Activated CD8-positive, alpha-beta memory T cell treated with anti-CD3 and anti-CD28 coated beads, Interleukin-2, amount 10 ng/mL, durations not matched to agents 7 days and 5 days (primary cell): ENCODE measurements at places on chromosomes 11 and 22. TPM values are rescaled to one million over a fixed set of nuclear protein-coding genes. Genes with fewer than 3 reads are reported as not detected.

- H3K36me3 ChIP-seq, result no peaks in the 10 kb centered on the region
- no peaks in the 10 kb centered on the region for H3K27me3 ChIP-seq
- H3K4me1 ChIP-seq, result peaks cover 25% of the 10 kb centered on the region
- no peak overlapping the region for H3K27ac ChIP-seq
- DNase-seq, result no peak
These were observed 17.5 kb downstream of the TMPRSS13 start for GRCh38 chr11:117911694-117912093.

- DNase-seq, result no peak
- H3K4me3 ChIP-seq, result no peak overlapping the region
- no peak overlapping the region for H3K27ac ChIP-seq
- H3K36me3 ChIP-seq, result no peaks in the 10 kb centered on the region
- H3K4me1 ChIP-seq, result peaks cover 12% of the 10 kb centered on the region
- no peaks in the 10 kb centered on the region for H3K27me3 ChIP-seq
These were observed 7.5 kb downstream of the LRFN4 start for GRCh38 chr11:66864172-66864901.

The GSTT4 gene
- total RNA-seq, result not detected

DNA sequence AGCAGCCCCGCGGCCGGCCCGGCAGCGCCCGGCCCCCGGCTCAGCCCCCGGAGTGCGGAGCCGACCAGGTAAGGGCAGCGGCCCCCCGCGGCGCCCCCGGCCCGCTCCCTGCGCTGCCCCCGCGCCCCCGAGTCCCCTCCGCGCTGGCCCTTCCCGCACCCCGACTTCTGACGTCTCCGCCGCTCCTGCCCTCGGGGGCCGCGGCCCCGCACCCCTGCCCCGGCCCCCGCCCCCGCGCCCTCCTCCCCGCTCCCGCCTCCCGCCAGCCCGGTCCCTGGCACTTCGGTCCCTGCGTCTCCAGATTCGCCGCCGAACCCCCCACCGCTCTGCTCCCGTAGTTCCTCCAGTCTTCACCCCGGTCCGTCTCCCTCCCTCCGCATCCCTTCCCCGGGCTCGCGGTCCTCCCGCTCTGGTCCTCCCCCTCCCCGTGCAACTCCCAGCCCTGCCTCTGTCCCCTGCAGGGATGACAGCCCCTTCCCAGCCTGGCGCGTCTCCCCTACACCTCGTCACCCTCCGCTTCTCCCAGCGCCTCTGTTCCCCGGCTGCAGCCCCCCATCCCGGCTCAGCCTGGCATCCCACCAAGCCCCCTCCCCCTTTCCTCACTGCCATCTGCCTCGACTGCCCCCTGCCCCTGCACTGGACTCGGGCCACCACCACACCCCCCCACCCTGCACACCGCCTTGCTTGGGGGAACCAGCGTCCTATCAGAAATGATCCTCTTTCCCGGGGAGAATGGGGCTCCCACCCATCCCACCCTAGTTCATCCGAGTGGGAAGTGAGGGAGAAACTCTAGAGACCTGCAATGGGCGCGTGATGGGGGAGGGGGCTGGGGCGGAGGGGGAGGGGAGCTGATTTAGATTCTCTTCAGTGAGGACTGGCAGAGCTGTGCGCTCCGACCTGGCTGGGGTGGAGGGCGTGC lies 531 bp downstream of the GRIK4 start:
- H3K4me3 ChIP-seq, result no peak overlapping the region
- no peaks in the 10 kb centered on the region for H3K4me1 ChIP-seq
- no peaks in the 10 kb centered on the region for H3K36me3 ChIP-seq

The MRGPRF gene
- total RNA-seq, result not detected

- peak overlapping the region; percentile 23 for H3K4me3 ChIP-seq
- H3K36me3 ChIP-seq, result peaks cover 10% of the 10 kb centered on the region
- H3K4me1 ChIP-seq, result peaks cover 55% of the 10 kb centered on the region
- peak; percentile 50 for DNase-seq
These were observed 109.4 kb upstream of the OR4B1 start for GRCh38 chr11:48107188-48107704.

GRCh38 chr22:30344447-30345200 lies 12.1 kb downstream of the SF3A1 start:
- peaks cover 75% of the 10 kb centered on the region for H3K36me3 ChIP-seq
- peak overlapping the region; percentile 68 for H3K27ac ChIP-seq
- H3K4me3 ChIP-seq, result no peak overlapping the region
- peak; percentile 51 for DNase-seq
- H3K4me1 ChIP-seq, result peaks cover 39% of the 10 kb centered on the region
- H3K27me3 ChIP-seq, result no peaks in the 10 kb centered on the region

DNA sequence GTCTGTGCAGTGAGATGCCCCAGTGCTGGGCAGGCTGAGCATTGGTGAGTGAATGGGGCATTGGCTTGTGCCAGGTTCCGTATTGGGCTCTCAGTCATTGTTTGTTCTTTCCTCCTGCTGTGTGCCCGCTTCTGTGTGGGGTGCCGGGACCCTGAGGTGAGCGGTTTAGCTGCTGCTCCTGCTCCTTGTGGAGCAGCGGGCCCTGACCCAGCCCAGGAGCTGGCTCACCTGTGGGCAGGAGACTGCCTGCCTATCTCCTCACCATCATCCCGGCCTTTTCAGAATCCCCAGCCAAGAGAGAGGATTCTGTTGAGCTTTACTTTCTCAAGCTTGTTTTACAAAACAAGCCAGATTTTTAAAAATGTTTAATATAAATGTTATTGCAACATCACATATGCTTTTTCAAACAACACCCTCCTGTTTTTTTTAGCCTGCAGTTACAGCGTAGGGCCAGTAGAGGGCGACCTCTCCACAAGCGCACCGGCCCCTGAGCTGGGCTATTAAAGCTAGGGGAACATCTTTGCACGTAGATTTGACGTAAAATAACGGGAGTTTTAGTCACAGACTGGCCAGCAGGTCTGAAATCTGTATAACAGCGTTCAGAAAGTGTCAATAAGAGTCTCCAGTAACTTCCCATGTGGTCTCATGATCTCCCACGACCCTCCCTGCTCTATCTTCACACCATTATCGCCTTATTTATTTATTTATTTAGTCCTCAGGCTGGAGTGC lies 25.1 kb upstream of the RELT start:
- H3K27me3 ChIP-seq, result no peaks in the 10 kb centered on the region
- H3K4me3 ChIP-seq, result no peak overlapping the region
- H3K4me1 ChIP-seq, result peaks cover 18% of the 10 kb centered on the region
- DNase-seq, result peak; percentile 76

DNA sequence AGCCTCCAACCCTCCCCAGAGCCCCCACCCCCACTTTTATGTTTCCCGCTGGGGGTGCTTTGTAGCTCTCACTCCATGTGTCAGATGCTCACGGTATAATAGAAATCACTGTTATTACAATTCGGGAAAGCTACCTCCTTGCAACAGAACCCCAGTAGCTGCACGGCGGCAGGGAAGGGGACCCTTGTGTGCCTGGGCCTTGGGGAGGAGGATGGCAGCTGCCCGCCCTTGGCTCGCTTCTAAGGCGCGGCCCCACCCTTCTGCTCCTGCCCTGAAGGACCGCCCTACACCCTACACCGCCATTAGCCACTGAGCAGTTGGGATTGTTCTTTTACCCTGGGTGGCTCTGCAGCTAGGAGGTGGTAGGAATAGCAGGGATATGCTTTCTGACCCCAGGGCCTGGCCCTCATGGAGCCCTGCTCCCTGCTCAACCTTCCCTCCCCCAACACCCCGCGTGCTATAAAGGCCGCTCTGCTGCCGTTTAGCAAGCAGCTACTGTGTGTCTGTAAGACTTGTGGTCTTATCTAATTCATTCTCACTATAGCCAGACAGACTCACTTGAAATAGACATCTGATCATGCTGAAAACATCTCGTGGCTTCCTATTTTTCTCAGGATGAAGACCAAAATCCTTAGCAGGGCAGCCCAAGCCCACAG lies 219.7 kb downstream of the CEP164 start:
- H3K27me3 ChIP-seq, result peaks cover 4% of the 10 kb centered on the region
- H3K4me3 ChIP-seq, result no peak overlapping the region
- DNase-seq, result no peak
- no peak overlapping the region for H3K27ac ChIP-seq
- no peaks in the 10 kb centered on the region for H3K36me3 ChIP-seq

DNA sequence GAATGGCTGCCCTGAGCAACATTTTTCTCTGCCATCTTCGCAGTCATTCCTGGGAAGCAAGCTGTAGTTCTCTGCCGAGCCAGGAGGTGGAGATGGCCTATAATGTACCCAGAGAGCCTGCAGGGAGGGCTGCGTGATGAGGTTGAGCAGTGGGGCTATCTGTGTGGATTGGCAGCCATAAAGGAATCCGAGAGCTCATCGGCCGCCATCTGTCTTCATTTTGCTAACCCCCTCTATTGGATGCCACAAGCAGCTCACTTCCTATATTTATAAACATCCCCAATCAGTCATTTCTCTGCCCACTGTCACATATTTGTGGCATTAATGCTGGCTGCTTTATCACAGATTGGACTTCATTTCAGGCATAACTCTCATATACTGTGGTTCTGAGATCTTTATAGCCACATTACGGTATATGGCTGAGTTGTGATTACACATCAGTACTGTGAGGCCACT lies 209.5 kb downstream of the NTM start:
- no peaks in the 10 kb centered on the region for H3K4me1 ChIP-seq
- no peaks in the 10 kb centered on the region for H3K27me3 ChIP-seq
- no peak for DNase-seq

The OR2AG2 gene
- total RNA-seq, result not detected

GRCh38 chr22:49064836-49065235 lies 762.8 kb downstream of the BRD1 start:
- H3K36me3 ChIP-seq, result no peaks in the 10 kb centered on the region
- peaks cover 4% of the 10 kb centered on the region for H3K27me3 ChIP-seq
- H3K27ac ChIP-seq, result no peak overlapping the region
- no peak for DNase-seq
- H3K4me1 ChIP-seq, result no peaks in the 10 kb centered on the region

DNA sequence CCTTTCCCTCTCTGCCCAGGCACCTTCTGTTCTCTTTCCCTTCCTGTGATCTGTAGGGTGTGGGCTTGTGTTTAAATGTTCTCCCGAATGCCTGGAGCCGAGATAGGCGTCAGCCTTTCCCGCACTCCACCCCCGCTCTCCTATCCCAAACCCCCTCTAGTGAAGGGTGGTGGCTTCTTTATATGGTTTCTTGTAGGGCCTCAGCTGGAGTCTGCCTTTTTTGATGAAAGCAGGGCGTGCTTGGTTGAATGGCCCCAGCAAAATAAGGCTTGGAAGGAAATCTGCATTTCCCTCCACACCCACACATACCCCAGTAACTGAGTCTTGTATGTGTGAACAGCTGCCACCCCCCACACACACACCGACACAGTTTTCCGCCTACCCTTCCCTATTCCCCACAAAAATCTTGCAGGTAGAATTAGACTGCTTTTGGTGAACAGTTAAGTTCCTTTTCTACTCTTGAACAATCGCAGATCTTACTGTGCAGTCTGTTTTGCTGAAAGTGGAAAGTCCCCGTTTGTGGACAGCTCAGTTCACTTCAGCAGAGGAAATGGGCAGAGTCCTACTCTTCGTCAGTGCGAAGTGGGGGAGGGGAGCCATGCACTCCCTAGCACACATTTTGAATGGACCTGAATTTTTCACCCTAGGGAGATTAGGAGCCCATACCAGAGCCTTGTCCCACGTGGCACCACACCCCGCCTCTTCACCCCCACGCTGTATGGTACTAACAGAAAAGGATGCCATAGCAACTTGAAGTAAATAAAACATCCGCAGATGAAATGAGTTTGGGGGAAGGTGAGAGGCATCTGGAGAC lies 25.5 kb upstream of the GRK2 start:
- no peaks in the 10 kb centered on the region for H3K27me3 ChIP-seq
- peak overlapping the region; percentile 93 for H3K27ac ChIP-seq
- peaks cover 48% of the 10 kb centered on the region for H3K4me1 ChIP-seq
- H3K36me3 ChIP-seq, result peaks cover 52% of the 10 kb centered on the region

- no peak overlapping the region for H3K4me3 ChIP-seq
- DNase-seq, result no peak
- H3K36me3 ChIP-seq, result peaks cover 19% of the 10 kb centered on the region
- no peak overlapping the region for H3K27ac ChIP-seq
These were observed 77.7 kb downstream of the TRIM44 start for GRCh38 chr11:35740061-35740799.

The TSKU gene
- total RNA-seq, result 1.5 TPM

The APOL1 gene
- total RNA-seq, result 61.6 TPM

- no peak overlapping the region for H3K27ac ChIP-seq
- no peak overlapping the region for H3K4me3 ChIP-seq
- H3K4me1 ChIP-seq, result peaks cover 2% of the 10 kb centered on the region
- H3K36me3 ChIP-seq, result no peaks in the 10 kb centered on the region
These were observed 7.3 kb downstream of the CRYBB3 start for GRCh38 chr22:25206998-25207397.

- H3K4me3 ChIP-seq, result no peak overlapping the region
- no peak overlapping the region for H3K27ac ChIP-seq
- no peaks in the 10 kb centered on the region for H3K4me1 ChIP-seq
- H3K27me3 ChIP-seq, result peaks cover 6% of the 10 kb centered on the region
- no peak for DNase-seq
- H3K36me3 ChIP-seq, result no peaks in the 10 kb centered on the region
These were observed 59.4 kb downstream of the FBLN1 start for GRCh38 chr22:45562102-45562501.

DNA sequence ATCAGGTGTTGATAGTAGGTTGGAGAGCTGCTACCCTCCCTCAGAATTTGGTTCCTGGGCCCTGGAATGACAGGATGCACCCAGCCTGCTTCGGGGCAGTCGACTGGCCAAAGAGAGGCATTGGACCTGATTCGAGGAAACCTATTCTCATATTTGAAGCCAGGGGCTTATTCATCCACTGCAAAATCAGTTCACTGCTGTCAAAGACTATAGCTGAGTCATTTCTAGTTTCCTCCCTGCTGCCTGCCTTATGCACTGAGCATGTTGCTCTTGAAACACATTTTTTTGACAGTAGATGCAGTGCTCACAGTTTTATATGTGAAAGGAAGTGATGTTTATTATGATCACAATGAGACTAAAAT lies 565.4 kb downstream of the ETS1 start:
- peaks cover 15% of the 10 kb centered on the region for H3K4me1 ChIP-seq
- no peaks in the 10 kb centered on the region for H3K36me3 ChIP-seq
- H3K4me3 ChIP-seq, result no peak overlapping the region
- peaks cover 22% of the 10 kb centered on the region for H3K27me3 ChIP-seq
- H3K27ac ChIP-seq, result no peak overlapping the region
- peak; percentile 59 for DNase-seq

The SNX32 gene
- total RNA-seq, result 1.7 TPM

The SLC6A5 gene
- not detected for total RNA-seq

- H3K36me3 ChIP-seq, result no peaks in the 10 kb centered on the region
- DNase-seq, result peak; percentile 45
- H3K27me3 ChIP-seq, result peaks cover 17% of the 10 kb centered on the region
- no peak overlapping the region for H3K4me3 ChIP-seq
- H3K27ac ChIP-seq, result no peak overlapping the region
- no peaks in the 10 kb centered on the region for H3K4me1 ChIP-seq
These were observed 33.8 kb downstream of the SYT13 start for GRCh38 chr11:45252134-45252856.

- no peaks in the 10 kb centered on the region for H3K4me1 ChIP-seq
- H3K4me3 ChIP-seq, result no peak overlapping the region
- H3K27me3 ChIP-seq, result no peaks in the 10 kb centered on the region
- no peak overlapping the region for H3K27ac ChIP-seq
- no peaks in the 10 kb centered on the region for H3K36me3 ChIP-seq
These were observed 213.6 kb downstream of the LRRC4C start for GRCh38 chr11:41245704-41246398.
